Uterus (tissue), 4 donors: ENCODE measurements at places on chromosomes 2 and 18. TPM values are rescaled to one million over a fixed set of nuclear protein-coding genes. Genes with fewer than 3 reads are reported as not detected.

TMEM37 gene
- 3.7 TPM for total RNA-seq

GPR155 gene
- 2.3 TPM for total RNA-seq

NEU2 gene
- total RNA-seq: not detected

TMEM169 gene
- total RNA-seq: not detected

- no peaks in the 10 kb centered on the region for H3K4me1 ChIP-seq
- no peak overlapping the region for H3K4me3 ChIP-seq
- DNase-seq: no peak
- H3K27me3 ChIP-seq: no peaks in the 10 kb centered on the region
Measured at GRCh38 chr2:224360801-224361251, 41.1 kb downstream of the FAM124B start.

DNA sequence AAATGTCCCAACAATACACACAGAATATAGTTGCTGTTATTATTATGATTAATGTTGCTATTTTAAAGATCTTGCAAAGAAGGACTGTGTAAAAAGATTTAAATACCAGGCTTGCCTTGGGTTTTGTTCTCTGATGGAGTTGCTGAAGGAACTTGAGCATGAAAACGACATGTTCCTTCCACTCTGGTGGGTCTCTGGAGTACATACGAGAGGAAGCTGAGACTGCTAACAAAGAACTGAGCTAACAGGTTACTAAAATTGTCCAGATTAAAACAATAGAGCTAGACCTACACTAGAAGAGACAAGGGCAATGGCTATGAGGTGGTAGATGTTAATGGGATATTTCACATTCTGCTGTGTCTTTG, 612.2 kb downstream of the TSN start:
- no peak for DNase-seq
- no peaks in the 10 kb centered on the region for H3K4me1 ChIP-seq
- H3K36me3 ChIP-seq: no peaks in the 10 kb centered on the region
- no peaks in the 10 kb centered on the region for H3K27me3 ChIP-seq
- no peak overlapping the region for H3K4me3 ChIP-seq

DNA sequence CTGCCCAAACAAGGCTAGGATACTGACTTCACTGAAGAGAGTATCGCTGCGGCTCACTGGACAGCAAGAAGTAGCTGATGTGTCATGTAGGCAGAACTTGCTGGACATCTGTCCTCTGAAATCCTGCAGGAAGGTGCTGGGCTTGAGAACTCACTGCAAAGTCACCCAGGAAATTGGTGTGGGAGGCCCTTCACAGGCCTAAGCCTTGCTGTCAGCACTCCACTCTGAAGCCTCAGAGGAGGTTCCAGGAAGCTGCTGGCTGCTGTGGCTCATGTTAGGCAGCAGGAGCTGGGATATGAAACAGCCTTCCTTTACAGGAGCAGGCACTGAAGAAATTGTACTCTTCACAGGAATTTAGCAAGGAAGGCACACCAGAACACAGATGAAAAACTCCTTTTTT, 88.3 kb upstream of the CCDC68 start:
- DNase-seq: no peak
- H3K27me3 ChIP-seq: no peaks in the 10 kb centered on the region
- H3K36me3 ChIP-seq: no peaks in the 10 kb centered on the region
- no peak overlapping the region for H3K4me3 ChIP-seq
- H3K4me1 ChIP-seq: no peaks in the 10 kb centered on the region

DNA sequence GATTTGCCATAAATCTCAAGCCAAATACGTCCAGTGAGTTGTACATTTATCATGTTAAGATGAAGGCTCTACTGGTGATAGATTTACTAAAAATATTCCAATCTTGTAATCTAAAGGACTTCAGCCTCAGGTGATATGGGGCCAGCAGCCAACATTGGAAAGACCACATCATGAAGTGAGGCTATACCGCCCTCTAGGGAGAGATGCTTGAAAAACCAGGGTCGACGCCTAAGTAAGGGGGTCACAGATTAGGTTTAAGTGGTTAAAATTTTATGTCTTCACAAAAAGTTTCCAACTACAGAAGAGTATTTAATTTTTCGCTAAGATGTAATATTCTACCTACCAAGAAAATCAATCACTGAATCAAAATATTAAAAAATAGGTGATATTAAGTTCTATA, 33.3 kb downstream of the DOCK10 start:
- H3K27me3 ChIP-seq: no peaks in the 10 kb centered on the region
- DNase-seq: no peak
- no peaks in the 10 kb centered on the region for H3K36me3 ChIP-seq
- H3K4me1 ChIP-seq: no peaks in the 10 kb centered on the region
- no peak overlapping the region for H3K27ac ChIP-seq

DNA sequence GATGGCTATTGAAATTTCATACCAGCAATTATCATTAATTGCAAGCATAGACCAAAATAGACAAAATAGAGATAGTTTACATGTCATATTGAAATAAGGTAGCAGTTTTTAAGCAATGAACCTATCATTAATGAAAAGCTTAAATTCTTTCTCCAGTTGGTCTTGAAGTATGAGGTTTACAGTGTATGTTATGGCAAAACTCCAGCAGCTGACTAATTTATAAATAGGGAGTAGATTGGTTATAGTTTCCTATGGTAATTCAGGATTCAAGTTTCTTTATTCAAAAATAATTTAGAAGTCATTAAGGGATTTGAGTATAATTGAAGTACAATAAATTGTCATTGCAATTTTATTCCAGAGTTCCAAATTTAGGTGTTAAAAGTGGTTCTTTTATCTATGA, 69.6 kb upstream of the COL5A2 start:
- no peak for DNase-seq
- H3K4me3 ChIP-seq: no peak overlapping the region
- no peaks in the 10 kb centered on the region for H3K36me3 ChIP-seq

GRCh38 chr2:204611017-204611631, 65.8 kb downstream of the PARD3B start:
- no peaks in the 10 kb centered on the region for H3K36me3 ChIP-seq
- H3K27ac ChIP-seq: no peak overlapping the region
- no peak overlapping the region for H3K4me3 ChIP-seq
- no peak for DNase-seq
- H3K27me3 ChIP-seq: no peaks in the 10 kb centered on the region

DNA sequence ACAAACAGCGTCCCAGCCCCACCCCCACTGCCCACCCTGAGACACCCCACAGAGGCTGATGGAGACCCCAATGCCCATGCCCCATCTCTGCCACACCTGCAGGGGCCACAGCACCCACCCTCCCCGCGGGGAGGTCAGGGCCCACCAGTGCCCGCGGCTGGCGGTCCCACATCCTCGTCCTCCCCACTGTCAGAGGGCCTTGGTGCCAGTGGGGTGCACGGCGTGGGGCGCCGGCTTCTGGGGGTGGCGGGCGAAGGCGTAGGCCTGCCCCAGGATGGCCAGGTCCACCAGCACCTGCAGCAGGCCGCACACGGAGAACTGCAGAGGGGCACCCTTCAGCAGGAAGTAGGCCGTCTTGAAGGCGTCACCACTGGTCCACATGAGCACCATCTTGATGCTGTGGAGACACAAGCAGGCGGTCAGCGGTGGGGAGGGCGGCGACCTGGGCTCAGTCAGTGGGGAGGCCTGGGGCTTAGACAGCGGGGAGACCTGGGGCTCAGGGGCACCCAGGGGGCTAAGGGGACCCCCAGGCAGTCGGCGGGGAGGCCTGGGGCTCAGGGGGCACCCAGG, 47.6 kb downstream of the SLC66A2 start:
- H3K27me3 ChIP-seq: no peaks in the 10 kb centered on the region
- H3K4me3 ChIP-seq: no peak overlapping the region
- no peaks in the 10 kb centered on the region for H3K36me3 ChIP-seq
- DNase-seq: no peak

DNA sequence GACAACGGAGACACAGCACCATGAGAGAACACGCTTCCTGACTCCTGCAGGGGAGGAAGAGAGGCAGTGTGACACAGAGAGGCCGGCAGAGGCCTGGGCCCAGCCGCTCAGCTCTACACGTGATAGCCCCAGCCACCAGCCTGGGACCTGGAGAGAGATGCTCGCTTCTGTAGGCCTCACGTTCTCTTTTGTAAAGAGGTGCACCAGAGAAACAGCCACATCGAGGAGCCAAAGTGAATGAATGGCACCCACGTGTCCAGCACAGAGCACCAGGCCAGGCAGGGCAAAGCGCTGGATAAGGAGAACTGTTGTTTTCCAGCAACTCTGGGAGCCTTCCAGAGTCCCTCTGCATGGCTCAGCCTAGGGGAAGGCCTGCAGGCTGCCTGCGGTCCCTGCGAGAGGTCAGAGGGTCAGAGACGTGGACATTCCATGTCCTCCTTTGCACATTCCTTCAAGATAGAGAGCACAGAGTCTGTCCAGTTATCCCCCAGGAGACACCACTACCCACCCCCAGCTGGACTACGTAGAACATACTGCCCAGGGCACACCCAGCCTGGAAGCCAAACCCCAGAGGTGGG, 14.2 kb downstream of the LIMS2 start:
- DNase-seq: no peak
- H3K4me3 ChIP-seq: no peak overlapping the region
- H3K36me3 ChIP-seq: no peaks in the 10 kb centered on the region
- peak overlapping the region; percentile 55 for H3K27ac ChIP-seq

DNA sequence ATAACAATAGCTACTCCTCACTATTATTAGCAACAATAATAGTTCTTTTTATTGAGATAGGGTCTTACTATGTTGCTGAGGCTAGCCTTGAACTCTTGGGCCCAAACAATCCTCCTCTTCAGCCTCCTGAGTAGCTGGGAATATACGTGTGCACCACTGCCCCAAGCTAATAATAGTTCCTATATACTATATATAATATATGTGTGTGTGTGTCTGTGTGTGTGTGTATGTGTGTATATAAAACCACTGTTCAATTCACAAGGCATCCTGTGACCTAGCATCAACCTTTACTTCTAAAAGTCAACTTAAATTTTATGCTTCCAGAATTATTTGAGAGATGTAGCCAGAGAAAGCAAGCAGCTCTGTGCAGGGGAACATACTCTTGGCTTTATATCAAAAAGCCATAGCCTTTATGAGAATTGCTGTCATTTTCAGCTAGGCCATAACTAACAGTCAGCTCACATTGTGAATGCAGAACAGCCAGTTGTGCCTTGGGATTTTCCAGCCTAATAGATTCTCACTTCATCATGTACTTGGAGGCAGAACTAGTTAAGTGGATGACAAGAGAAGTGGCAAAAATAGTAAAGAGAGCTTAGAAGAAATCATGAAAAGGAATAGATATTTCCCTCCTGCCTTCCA, 665.5 kb downstream of the NYAP2 start:
- no peaks in the 10 kb centered on the region for H3K4me1 ChIP-seq
- no peak overlapping the region for H3K27ac ChIP-seq
- H3K36me3 ChIP-seq: no peaks in the 10 kb centered on the region
- no peaks in the 10 kb centered on the region for H3K27me3 ChIP-seq
- no peak for DNase-seq
